ENCODE measurements at places on chromosomes 5 and 9. TPM values are rescaled to one million over a fixed set of nuclear protein-coding genes. Genes with fewer than 3 reads are reported as not detected.

The SKP1 gene
- total RNA-seq = 280 TPM

The NR4A3 gene
- total RNA-seq = 37.5 TPM

The GMCL2 gene
- not detected for total RNA-seq

The IL4 gene
- total RNA-seq = 6.4 TPM

The PTPDC1 gene
- 5.7 TPM for total RNA-seq

The MXD3 gene
- total RNA-seq = 10.2 TPM

The SIGMAR1 gene
- 141 TPM for total RNA-seq

The FCN2 gene
- total RNA-seq = not detected

The CDC25C gene
- 5.3 TPM for total RNA-seq

The WHRN gene
- 8.6 TPM for total RNA-seq

The POLR3G gene
- total RNA-seq = 15.1 TPM

The TXNDC8 gene
- not detected for total RNA-seq

The SCGB3A2 gene
- not detected for total RNA-seq

The ATP6V1G1 gene
- total RNA-seq = 49.0 TPM

The SOWAHA gene
- total RNA-seq = not detected

The ITGA2 gene
- 2.8 TPM for total RNA-seq

The PCDHGB3 gene
- 0.28 TPM for total RNA-seq

The PDE6A gene
- not detected for total RNA-seq

The LURAP1L gene
- total RNA-seq = not detected

The GPBP1 gene
- total RNA-seq = 81.9 TPM

The F2R gene
- 26.6 TPM for total RNA-seq

The TAL2 gene
- not detected for total RNA-seq

The FSTL4 gene
- total RNA-seq = 0.33 TPM

The PCDHB5 gene
- not detected for total RNA-seq

The CDO1 gene
- total RNA-seq = not detected

The SLC44A1 gene
- 7.8 TPM for total RNA-seq

The GRM6 gene
- not detected for total RNA-seq

The PIP5K1B gene
- 3.1 TPM for total RNA-seq

The STOML2 gene
- total RNA-seq = 258 TPM

The HIGD2A gene
- total RNA-seq = 98.3 TPM

The CCDC152 gene
- 14.5 TPM for total RNA-seq

The OR1J2 gene
- not detected for total RNA-seq

The ACOT12 gene
- total RNA-seq = not detected

The TMEFF1 gene
- 0.38 TPM for total RNA-seq

The TLX3 gene
- total RNA-seq = not detected

The MZB1 gene
- 6.4 TPM for total RNA-seq

The QRFP gene
- not detected for total RNA-seq

The FBP1 gene
- 0.53 TPM for total RNA-seq

The SPEF2 gene
- 6.8 TPM for total RNA-seq

The COX7C gene
- total RNA-seq = 647 TPM

The PARP8 gene
- 55.4 TPM for total RNA-seq

The PCDH12 gene
- 0.88 TPM for total RNA-seq

The PANK3 gene
- 53.8 TPM for total RNA-seq

The C5orf46 gene
- not detected for total RNA-seq

The TRAF1 gene
- total RNA-seq = 322 TPM

The HCN1 gene
- not detected for total RNA-seq

The RASGRF2 gene
- 13.5 TPM for total RNA-seq

The GBGT1 gene
- total RNA-seq = 1.8 TPM

The PCA3 gene
- not detected for total RNA-seq

The TMEM232 gene
- total RNA-seq = 0.38 TPM

The GNA14 gene
- total RNA-seq = not detected

The CARTPT gene
- total RNA-seq = not detected

The DENND4C gene
- 19.8 TPM for total RNA-seq

The SKIC3 gene
- total RNA-seq = 65.2 TPM

The ENTREP1 gene
- not detected for total RNA-seq

The CTXN3 gene
- total RNA-seq = not detected

The SLC25A46 gene
- 50.9 TPM for total RNA-seq

The NR2F1 gene
- total RNA-seq = not detected

The PCDHB8 gene
- not detected for total RNA-seq

The HMMR gene
- total RNA-seq = 43.8 TPM
